Activated naive CD8-positive, alpha-beta T cell treated with anti-CD3 and anti-CD28 coated beads for 36 hours (primary cell): ENCODE measurements at places on chromosomes 2 and 18. TPM values are rescaled to one million over a fixed set of nuclear protein-coding genes. Genes with fewer than 3 reads are reported as not detected.

DNA sequence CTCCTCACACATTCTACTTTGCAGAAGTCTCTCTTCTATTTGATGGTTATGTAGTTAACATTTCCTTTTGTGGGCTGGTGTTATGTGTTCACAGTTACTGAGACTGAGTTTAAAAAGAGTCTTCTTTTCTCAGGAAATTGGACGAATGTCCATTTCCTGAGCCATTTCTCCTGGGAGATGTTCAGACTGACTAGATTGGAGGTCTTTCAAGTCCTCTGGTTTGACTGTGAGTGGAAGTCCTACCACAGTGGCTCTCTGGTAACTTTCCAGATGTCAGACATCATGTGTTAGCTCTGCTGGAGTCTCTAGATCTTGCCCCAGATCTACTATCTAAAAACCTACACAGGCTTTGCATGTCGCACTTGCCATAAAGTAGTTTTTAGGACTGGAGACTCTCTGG lies 116.0 kb downstream of the GALR1 start:
- DNase-seq = no peak

The ITM2C gene
- total RNA-seq = 73.6 TPM

DNA sequence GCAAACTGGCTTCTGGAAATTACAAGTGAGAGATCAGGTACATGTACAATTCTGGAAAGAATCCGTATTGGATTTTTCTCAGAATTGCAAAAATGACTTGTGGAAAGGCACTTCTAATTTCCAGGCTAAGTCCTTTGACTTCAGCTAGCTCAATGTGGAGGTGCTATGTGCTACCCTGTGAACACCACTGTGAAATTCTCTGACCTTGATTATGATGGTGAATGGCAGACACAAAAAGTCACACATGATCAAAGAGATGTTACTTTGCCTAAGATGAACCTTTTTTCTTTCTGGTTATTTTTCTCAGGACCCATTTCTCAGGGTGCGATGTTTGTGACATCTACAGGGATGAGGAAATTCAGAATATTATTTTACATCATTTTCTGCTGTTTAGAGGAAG lies 856.6 kb upstream of the VRK2 start:
- no peak for DNase-seq

The NTSR2 gene
- not detected for total RNA-seq

DNA sequence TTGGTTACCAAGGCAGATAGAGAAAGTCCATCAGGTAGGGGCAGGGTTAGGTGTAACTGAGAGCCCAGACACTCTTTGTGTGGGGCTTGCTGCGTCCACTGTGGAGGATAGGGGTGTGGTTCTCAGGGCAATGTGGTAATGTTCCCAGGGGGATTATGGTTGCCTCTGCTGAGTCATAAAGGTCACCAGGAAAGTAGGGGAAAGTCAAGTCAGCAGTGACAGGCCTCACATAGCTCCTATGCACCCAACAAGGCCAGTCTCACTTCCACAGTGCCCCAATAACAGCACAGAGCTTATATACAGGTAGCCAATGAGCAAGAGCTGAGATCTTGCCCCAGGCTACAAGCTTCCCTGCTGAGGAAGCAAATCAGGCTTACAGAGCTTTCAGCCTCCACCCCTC lies 1438.0 kb upstream of the ZEB2 start:
- DNase-seq = no peak

The ANO7 gene
- total RNA-seq = 3.6 TPM

The CD8B gene
- 268 TPM for total RNA-seq

The LIMS3 gene
- 0.82 TPM for total RNA-seq

The AP1S3 gene
- 11.3 TPM for total RNA-seq

GRCh38 chr2:40173276-40173675 lies 278.6 kb downstream of the SLC8A1 start:
- DNase-seq = no peak

GRCh38 chr2:151729837-151730236 lies 4.4 kb downstream of the NEB start:
- no peak for DNase-seq

DNA sequence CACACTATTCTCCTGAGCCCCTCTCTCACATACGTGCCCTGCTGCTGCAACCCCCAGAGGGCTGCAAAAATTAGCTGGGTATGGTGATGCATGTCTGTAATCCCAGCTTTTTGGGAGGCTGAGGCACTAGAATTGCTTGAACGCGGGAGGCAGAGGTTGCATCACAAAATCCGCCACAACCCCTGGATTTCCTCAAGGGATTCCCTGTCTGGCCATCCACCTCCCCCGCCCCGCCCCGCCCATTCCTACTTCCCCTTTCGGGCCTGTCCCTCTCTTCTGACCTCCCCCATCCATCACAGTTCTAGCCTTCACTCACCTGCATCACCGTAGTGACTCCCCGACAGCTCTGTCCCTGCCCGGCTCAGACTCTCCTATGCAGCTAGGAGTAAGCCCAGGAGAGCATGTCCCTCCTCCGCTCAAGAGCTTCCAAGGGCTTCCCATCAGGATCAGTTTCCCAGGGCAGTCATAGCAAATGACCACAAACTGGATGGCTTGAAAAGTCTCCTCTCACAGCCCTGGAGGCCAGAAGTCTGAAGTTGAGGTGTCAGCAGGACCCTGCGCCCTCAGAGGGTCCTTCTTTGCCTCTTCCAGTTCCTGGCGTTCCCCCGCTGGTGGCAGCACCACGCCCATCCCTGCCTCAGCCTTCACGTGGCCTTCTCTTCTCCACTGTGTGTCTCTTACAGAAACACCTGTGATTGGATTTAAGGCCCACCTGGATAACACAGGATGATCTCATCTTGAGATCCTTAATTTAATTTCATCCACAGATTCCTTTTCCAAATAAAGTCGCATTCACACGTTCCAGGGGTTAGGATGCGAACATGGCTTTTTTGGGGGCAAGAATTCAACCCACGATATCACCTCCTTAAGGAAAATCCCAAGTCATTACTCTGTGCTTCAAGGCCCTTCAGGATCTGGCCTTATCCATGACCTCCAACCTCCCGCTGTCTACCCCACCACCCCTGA lies 58.5 kb downstream of the HS1BP3 start:
- no peak for DNase-seq

The IL1R1 gene
- total RNA-seq = 0.70 TPM

DNA sequence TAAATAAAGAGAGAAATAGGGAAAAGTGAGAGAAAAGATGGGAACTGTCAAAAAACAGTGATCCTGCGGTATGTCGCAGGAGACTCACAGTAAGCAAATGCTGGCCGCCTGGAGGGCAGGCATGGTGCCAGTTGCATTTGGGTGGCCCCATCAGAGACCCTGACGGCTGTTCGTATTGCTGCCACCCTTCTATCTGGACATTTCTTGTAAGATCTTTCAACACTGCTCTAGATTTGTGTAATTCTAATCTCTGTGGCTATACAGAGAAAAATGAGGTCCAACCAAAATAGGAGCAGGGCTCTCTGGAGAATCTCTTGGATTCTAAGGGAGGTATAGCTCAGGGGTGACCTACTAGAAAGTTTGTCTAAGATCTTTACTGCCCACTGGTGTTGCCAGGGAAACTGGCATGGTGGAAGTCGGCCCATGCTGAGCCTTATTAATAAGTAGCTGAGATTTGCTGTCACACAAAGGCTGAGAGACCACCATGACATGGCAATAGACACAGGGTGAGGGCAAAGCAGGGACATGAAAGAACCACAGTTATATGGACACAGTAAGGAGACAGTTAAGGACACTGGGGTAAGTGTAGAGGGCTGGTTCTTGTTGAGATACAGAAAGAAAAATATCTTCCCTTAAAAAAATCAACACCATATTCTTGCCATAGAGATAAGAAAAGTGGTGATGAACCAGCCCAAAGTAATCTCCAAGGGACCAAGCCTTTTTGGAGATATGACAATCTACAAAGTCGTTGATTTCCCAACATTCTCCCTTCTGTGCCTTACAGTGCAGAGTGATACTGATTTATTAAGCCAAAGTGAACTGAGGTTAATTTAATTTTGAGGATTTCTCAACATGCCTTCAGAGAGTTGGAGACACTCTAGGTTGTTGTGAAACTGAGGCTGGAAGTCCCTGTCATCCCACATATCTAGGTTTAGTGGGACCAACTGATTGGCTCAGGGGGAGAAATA lies 26.4 kb upstream of the FZD7 start:
- DNase-seq = no peak

DNA sequence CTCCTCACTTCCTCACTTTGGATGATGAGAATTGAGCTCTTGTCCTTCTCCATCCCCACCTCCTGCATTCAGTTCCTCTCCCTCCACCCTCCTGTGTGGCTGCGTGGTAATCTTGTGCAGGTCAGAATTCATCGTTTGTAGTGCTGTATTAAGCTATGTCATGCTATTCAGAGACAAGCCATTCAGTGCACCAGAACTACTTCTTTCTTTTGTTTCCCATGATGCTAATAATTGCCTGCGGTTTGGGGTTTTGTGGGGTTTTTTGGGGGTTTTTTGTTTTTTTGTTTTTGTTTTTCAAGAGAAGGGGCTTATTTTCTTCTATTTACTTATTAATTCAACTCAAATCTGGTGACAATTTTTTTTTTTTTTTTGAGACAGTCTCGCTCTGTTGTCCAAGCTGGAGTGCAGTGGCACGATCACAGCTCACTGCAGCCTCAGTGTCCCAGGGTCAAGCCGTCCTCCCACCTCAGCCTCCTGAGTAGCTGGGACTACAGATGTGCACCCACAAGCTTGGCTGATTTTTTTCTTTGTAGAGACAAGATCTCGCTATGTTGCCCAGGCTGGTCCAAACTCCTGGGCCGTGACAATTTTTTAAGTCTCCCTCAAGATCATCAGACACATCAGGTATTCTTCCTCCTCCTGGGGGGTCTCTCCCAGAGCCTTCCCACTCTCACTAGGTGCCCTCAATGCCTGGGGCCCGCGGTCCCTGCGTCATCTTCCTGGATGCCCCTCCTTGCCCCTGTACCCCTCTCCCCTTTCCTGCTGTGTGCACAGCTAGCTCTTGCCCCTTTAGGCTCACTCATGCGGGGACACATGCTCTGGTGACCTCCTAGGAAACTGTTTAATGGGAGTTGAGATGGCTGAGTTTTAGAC lies 37.8 kb downstream of the MAL start:
- no peak for DNase-seq

The PJVK gene
- total RNA-seq = 3.4 TPM
